Osteocyte (in vitro differentiated cells): ENCODE measurements at places on chromosomes 16 and 17. TPM values are rescaled to one million over a fixed set of nuclear protein-coding genes. Genes with fewer than 3 reads are reported as not detected.

- peak; percentile 65 for DNase-seq
Measured at GRCh38 chr16:86618431-86619238, 40.3 kb downstream of the FOXL1 start.

- no peak for DNase-seq
Measured at GRCh38 chr17:14866266-14866665, 398.9 kb downstream of the PMP22 start.

DNA sequence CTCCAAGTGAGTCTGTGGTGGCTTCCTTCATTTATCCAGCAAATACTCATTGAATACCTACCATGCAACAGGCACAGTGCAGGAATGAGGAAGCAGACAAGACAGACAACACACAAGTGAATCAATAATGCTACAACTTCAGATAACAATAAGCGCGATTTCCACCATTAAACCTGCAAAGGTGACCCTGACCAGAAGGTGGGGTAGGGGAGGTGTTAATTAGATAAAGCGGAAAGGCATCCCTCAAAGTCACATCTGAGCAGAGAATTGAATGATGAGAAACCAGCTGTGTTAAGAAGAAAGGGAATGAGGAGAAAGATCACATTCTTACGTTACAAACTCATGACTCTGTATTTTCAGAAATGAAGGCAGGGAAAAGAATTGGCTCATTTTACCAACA is 26.3 kb downstream of the ZZEF1 start:
- DNase-seq: no peak

GRCh38 chr17:75707079-75707571 is 14.1 kb upstream of the ITGB4 start:
- no peak for DNase-seq

GRCh38 chr17:4604111-4604644 is 19.8 kb downstream of the SMTNL2 start:
- peak; percentile 91 for DNase-seq

GRCh38 chr16:88722784-88723506 is 16.6 kb downstream of the CTU2 start:
- no peak for DNase-seq

DNA sequence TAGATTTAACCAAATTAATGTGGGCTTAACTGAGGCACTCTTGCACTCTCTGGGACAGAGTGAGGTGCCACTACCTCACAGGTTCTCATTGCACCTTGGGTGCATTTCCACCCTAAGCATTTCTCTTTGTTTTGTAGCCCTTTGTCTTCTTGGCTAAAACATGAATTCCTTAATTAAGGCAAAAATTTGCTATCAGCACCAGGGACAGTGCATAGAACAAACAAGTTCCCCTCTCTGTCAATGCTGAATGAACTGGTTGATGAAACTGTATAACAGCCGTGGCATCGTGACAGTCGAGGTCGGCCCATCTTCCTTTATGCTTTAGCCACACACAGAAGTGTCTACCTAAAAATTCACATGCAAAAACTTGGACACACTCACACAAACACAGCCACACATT is 74.8 kb downstream of the HS3ST2 start:
- no peak for DNase-seq

GRCh38 chr17:42670789-42671657 is 5.8 kb downstream of the PLEKHH3 start:
- DNase-seq: no peak

DNA sequence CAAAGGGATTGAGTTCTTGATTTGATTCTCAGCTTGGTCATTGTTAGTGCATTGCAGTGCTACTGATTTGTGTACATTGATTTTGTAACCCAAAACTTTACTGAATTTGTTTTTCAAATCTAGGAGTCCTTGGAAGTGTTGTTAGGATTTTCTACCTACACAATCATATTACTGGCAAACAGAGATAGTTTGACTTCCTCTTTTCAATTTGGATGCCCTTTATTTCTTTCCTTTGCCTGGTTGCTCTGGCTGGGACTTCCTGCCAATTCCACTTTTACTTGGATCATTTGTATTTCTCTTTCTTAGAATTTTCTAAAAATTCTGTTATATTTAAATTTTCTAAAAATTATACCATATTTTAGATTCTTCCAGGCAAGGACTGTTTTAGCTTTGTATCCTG is 151.1 kb downstream of the FTO start:
- DNase-seq: no peak

Gene CBFA2T3
- not detected in 2 replicates for total RNA-seq

Gene ACTG1
- total RNA-seq: 4,236 and 4,267 TPM in 2 replicates
